Breast epithelium (tissue), 4 donors: ENCODE measurements at places on chromosomes 1 and 21. TPM values are rescaled to one million over a fixed set of nuclear protein-coding genes. Genes with fewer than 3 reads are reported as not detected.
A peak's percentile ranks its signal among the peaks of the same experiment; 100 is the strongest.

The TACSTD2 gene
- total RNA-seq, result 335 TPM

- DNase-seq, result no peak
Observed at GRCh38 chr1:68346188-68346808, 103.5 kb downstream of the RPE65 start.

DNA sequence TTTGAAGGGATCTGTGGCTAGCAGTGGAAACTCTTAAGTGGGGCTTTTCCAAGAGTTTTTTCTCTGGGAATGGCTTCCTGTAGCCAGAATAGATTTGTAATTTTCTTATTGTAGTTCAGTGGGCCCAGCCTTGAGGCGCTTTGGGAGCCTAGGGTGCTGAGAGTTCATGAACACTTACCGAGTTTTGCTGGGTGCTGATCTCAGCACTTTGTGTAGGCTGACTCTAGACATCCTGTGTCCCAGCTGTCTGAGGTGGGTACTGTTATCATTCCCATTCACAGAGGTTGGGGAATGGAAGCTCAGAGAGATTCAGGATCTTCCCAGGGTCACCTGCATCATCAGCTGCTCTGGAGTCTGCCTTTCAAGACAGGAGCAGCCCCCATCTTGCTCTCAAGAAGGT is 7.0 kb downstream of the PPFIA4 start:
- DNase-seq, result no peak

- DNase-seq, result no peak
Observed at GRCh38 chr1:13820055-13820454, 120.1 kb downstream of the PRDM2 start.

DNA sequence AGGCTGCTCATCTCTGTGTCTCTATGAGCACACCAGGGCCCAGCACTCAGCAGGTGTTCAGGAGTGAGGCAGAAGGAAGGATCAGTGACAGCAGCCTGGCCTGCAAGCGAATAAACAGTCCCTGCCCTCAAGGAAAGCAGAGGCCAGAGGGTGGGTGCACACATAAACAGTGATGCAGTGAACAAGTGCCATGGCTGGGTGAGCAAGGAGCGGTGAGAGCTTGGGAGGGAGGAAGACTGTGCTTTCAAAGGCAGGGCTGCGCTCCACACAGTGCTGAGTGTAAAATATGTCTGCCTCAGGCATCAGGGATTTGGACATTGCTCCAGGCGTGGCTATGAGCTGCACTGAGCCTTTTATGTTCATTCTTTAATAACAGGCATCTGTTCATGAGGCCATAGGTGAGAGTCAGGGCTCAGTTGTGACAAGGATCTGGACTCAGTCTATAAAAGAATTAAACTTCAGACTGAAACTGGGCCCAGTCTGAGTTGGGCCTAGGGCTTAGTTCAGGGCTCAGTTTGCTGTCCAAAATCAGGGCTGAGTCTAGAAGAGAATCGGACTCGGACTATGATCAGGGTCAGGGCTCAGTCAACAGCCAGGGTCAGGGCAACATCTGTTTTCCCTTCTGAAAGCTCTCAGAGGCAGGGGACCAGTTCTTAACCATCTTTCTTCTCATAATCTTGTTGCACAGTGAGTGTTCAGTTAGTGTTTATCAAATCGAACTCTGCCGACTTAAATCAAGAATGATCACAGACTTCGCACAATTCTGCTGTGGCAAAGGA is 213.7 kb downstream of the FOXD2 start:
- DNase-seq, result peak; percentile 10

DNA sequence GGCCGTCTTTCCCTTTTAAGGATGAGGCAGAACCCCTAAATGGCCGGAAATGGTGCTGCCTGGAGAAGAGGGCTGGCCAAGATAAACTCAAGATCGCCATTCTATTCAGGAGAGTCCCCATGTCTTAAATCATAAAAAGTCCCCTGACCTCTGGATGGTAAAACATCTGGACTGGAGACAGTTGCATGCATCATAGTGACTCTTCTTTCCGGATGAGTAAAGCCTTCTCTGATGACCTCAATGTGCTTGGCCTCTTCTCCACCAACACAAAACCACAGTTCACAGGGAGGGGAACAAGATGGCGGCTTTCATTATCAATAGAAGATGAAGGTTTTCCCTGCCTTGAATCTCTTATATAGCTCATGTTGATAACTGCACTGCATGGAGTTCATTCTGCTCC is 27.5 kb upstream of the H6PD start:
- DNase-seq, result no peak

- no peak for DNase-seq
Observed at GRCh38 chr21:36663033-36663855, 35.7 kb upstream of the SIM2 start.

DNA sequence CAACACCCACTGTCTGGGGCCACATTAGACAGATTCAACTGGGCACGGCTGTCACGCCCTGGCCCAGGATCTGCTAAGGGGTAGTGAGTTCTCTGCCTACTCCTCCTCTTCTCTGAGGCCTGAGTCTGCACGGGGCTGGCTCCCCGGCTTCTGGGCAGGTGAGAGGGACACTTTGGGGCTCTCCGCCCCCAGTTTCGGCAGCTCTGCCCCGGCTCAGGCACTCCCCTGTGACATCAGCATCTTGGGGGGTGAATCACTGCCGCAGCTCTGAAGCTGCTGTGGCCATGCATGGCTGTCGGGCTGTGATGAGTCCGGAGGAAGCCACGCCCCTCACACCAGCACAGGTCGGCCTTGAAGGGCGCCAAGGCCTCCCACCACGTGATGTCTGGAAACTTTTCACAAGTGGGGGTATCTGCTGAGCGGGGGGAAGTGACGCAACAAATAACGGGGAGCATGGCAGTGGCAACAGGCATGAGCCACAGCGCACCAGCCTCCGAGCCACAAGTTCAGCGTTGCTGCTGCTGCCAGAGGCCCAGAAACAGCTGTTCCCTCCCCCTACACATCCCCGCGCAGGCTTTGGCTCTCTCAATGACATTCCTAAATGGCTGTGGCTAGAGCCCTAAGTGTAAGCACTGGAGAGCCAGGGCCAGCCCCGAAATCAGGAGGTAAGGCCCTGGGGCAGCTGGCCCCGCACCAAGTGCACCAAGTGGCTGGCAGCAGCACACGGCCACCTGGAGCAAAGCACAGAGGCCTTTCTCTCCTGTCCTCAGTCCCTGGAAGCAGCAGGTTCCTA is 26.3 kb downstream of the ZBTB17 start:
- peak; percentile 94 for DNase-seq

The LMOD1 gene
- 92.2 TPM for total RNA-seq

DNA sequence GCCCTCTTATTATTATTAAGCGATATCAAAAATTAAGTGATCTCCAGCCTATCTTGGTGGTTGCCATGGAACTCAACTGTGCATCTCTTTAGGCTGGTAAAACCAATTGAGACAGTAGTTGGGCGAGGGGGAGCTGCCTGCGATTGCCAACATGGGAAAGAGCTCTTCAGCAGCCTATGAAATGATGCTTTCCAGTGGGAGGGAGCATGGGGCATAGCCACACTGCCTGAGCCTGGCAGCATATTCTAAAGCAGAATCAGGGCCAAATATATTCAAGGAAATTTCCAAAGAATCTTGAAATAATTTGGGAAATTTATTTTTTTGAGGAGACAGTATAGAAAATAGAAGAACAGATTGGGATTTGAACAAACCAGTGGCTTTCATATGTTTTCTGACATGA is 126.9 kb upstream of the DNAH14 start:
- DNase-seq, result no peak

GRCh38 chr1:46577671-46578070 is 26.2 kb upstream of the KNCN start:
- no peak for DNase-seq

DNA sequence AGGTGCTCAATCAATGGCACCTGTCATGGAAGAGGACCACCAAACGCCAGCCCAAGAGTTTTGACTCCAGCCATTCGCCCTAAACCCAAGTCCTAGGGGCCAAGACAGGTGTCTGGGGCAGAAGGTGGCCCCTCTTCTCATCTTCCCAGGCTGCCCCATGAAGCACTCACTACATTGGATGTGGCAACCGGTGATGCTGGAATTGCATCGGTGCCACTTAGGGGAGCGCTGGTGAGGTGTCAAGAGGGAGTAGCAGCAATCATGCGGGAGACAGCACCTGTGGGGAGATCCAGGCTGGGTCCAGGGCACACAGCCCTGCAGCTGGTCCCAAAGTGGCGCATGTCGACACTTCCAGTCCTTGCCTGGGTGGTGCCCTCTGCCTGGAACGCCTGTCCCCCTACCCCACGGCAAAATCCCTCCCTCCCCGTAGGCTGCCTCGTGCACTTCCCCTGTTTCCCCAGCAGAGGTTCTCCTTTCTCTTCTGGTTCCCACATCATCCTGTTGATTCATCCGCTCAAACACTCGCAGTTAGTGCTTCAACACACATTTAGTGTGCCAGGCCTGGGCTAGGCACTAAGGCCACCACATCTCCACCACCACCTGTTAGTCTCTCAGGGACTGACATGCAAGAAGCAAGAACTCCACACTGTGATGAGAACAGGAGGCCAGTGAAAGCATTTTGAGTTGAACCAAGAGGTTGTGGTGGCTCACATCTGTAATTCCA is 18.5 kb downstream of the PLA2G2D start:
- DNase-seq, result no peak

The MROH9 gene
- not detected for total RNA-seq

- DNase-seq, result no peak
Observed at GRCh38 chr1:39832294-39832693, 43.6 kb upstream of the BMP8B start.

GRCh38 chr1:152495066-152495675 is 15.4 kb upstream of the LCE5A start:
- no peak for DNase-seq

DNA sequence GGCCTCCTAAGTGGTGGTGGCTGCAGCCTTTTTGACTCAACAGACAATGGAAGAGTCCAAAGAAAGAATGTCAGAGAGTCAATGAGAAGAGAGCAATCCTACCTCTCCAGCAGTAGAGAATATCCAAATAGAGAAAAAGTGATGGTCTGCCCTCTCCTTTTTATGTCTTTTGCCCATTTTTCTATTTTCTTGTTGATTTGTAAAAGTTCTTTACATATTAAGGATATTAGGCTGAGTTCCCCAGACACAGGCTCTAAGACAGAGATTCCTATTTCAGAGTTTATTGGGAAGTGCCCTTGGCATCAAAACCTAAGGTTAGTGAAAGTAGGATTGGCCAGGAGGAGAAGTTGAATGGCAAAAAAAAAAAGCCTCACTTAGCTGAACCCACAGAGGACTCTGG is 20.3 kb upstream of the SLC30A1 start:
- no peak for DNase-seq

The SLC1A7 gene
- 0.16 TPM for total RNA-seq

DNA sequence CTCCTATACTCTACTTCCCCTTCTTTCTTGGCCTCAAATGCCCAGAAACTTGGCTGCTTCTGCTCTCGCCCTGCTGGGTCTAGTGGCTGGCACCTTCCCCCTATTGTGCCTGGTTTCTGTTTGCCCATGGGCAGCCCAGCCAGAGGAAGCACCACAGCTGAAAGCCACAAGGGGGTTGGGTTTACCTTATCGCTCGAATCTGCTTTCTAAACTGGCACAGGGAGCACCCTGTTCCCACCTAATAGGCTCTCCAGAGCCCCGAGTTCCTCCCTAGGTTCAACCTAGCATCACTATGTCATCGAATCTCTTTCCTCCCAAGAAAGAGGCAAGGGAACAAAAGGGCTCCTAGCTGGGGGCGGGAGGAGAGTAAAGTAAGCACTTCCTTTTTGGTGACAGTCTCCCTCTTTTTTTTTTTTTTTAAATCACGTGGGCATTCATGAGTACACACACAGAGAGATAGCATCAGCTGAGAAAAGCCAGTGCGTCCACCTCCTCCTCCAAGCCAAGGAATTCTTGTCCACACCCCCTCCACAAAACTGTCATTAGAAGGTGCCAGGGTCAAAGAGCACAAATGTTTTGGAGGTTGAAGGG is 72.8 kb downstream of the PLEKHA6 start:
- peak; percentile 82 for DNase-seq

The RAP1GAP gene
- total RNA-seq, result 7.2 TPM

GRCh38 chr1:24526940-24527542 is 24.4 kb downstream of the RCAN3 start:
- no peak for DNase-seq

GRCh38 chr1:77556045-77556444 is 126.4 kb downstream of the ZZZ3 start:
- DNase-seq, result no peak

DNA sequence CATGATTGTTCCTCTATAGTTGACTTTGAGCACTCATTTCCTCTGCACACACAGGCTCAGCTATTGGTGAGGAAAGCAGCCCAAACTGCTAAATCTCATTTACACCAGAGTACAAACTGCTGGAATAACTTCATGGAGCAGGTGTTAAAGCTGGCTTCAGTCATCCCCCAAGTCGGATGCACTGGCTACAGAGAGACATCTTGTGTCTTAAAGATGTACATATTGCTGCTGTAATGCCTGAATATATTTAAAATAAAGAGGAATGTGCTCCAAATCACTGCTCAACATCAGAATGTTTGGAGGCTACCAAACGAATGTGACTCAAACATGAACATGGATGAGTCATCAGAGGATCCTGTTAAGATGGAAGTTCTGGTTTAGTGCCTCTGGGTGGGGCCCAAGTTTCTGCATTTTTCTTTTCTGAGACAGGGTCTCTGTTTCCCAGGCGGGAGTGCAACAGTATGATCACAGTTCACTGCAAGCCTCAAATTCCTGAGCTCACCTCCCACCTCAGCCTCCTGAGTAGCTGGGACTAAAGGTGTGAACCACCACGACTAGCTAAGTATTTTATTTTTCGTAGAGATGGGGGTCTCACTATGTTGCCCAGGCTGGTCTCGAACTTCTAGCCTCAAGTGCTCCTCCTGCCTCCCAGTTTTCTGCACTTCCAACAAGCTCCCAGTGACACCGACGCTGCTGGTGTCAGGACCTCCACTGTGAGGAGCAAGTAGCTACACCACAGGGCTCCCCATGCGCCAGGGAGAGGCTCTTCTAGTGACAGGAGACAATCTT is 79.0 kb upstream of the KRTAP19-8 start:
- no peak for DNase-seq

The GATAD2B gene
- 21.2 TPM for total RNA-seq

DNA sequence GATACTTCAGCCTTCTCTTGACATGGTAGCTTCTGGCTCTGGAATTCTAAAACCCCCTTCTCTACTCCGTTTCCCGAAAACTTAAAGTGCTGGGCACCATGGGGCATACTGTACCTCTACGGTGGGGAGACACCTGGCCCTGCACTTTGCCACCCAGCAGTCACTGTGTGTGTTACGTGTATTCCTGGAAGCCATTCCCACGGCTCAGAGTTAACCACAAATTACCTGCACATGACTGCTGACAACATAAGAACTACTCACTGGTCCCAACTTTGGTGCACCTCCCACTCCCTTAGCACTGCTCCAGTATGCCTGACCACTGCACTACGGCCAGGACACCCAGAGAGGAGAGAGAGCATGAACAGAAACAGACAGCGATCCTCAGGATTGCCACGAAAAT is 29.4 kb upstream of the TMPRSS2 start:
- no peak for DNase-seq
